Activated CD4-positive, CD25-positive, alpha-beta regulatory T cell treated with anti-CD3 and anti-CD28 coated beads, Interleukin-2, amount 50 U/mL, for 16 hours (primary cell): ENCODE measurements at places on chromosomes 3 and 15.

- DNase-seq, result no peak
Measured at GRCh38 chr15:85625856-85626255, 168.9 kb downstream of the KLHL25 start.

- no peak for DNase-seq
Measured at GRCh38 chr3:171388527-171388926, 71.7 kb downstream of the TNIK start.

DNA sequence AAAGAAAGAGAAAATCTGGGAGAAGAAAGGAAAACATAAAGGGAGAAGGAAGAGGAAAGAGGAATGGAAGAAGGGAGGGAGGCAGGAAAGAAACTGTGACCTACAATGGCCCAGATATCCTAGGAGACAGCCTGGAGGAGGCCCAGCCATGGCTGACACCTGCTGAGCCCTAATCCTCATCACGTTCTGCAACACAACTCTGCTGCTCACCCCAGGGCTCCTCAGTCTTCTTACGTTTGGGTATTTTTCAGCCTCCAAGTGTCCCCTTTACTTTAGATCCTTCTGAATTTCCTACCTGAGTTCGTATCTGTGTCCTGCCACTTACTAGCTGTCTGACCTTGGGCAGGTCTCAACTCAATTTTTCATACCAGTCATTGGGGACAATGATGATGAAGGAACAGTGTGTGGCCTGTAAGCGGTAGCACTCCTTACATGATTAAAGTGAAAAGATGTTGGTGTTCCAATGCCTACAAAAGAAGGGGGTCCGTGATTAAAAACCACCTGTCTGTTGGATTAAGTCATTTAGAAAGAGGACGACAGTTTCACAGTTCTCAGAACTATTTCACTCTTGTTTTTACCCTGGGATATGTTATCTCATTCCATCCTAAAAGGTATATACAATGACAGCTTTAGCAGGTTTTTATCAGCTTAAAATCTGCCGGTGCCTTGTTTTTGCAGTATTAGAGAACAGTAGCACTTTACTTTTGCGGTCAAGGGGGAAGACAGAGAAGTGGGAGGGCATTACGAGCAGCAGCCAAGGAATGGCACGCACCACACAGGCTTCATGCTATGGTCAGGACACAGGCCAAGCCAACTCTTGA lies 47.4 kb downstream of the CCR4 start:
- DNase-seq, result no peak

- no peak for DNase-seq
Measured at GRCh38 chr3:158912188-158912587, 110.3 kb downstream of the MFSD1 start.

- DNase-seq, result no peak
Measured at GRCh38 chr3:24476871-24477656, 17.6 kb downstream of the THRB start.

DNA sequence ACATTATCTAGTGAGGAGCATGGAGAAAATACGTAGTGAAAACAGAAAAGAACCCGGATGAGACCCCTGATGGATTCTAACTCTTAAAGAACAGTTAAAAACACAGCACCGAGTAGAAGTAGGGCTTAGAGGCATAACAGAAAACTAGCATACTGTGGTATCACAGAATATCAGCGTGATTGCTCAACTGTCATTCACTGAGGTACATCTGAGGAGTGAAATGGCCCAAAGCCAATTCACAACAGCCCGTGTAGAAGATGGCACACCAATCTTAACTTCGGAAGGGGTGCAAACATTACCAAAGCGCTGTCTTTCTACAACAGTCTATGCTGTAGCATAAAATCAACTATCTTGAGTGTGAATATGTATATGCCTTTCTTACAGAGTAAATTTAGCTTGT lies 1.8 kb downstream of the CLASP2 start:
- DNase-seq, result no peak

GRCh38 chr3:172562871-172563865 lies 39.9 kb upstream of the TNFSF10 start:
- DNase-seq, result no peak

DNA sequence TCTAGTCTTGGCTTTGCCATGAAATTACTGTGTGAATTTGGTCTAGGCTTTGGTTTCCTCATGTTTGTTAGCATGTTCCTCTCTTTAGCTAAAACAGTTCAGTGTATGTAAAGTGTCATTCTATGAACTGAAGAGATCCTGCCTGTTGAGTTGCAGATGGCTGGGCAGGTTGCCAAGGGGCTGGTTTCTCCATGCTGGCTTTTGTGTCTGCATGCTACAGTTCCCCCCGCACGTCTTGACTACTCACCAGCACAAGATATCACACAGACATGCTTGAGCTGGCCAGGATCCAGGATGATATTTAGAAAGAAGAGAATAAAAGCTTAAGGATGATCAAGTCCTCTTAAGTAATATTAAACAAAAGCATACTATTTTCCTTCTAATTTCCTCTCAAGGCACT lies 90.2 kb downstream of the CERS3 start:
- no peak for DNase-seq

DNA sequence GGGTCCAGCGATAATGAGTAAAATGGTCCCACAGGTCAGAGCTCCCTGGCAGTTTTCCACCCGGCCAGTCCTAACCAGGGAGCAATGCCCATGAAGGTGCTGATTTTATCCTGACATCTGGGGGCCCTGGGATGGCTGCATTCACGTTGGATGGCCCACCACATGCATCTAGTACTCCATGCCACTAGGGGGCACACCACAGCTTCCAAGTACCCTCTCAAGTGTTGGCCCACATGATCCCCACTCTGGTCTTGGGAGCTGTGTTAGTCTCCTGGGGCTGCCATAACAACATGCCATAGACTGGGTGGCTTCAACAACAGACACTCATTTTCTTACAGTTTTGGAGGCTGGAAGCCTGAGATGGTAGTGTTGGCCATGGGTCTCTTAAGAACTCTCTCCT lies 225.5 kb downstream of the SLCO3A1 start:
- DNase-seq, result no peak

- no peak for DNase-seq
Measured at GRCh38 chr15:90054618-90055097, 47.6 kb downstream of the IDH2 start.

DNA sequence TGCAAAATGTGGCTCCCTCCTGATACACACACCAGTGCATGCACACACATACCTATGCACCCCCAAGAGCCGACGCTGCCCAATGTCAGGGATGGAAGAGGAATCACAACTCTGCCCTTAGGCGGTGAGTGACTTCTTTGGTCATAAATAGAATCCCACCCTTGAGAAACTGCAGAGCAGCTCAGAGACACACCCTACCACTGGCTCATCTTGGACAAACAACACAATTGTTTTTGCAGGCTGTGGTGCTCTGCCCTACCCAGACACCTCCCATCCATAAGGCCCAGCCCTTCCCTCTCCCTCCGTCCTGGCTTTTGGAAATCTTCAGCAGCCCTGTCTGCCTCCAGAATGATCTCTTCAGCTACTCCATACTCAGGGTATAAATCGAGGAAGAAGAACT lies 73.8 kb upstream of the HRH1 start:
- DNase-seq, result no peak

DNA sequence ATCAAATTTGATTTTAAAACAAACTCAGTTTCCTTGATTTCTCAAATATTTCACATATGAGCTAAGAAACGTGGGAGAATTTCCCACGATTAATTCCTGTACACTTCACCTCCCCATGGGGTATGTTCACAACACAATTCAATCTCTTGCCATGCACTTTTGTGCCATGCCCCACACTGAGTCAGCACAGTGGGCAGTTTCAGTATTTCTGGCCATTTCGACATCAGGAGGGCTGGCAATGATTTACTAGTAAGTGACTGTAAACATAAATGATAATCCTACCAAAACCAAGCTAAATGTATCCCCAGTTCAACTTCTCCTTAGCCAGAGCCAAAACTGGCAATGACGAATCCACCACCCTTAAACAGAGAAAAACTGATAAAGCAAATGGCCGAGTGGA lies 293.6 kb downstream of the FGF12 start:
- no peak for DNase-seq

GRCh38 chr3:153291059-153291685 lies 129.1 kb downstream of the RAP2B start:
- no peak for DNase-seq

- DNase-seq, result no peak
Measured at GRCh38 chr3:144744473-144744872, 772.9 kb downstream of the DIPK2A start.

GRCh38 chr3:33299395-33300081 lies 22.3 kb downstream of the FBXL2 start:
- no peak for DNase-seq

DNA sequence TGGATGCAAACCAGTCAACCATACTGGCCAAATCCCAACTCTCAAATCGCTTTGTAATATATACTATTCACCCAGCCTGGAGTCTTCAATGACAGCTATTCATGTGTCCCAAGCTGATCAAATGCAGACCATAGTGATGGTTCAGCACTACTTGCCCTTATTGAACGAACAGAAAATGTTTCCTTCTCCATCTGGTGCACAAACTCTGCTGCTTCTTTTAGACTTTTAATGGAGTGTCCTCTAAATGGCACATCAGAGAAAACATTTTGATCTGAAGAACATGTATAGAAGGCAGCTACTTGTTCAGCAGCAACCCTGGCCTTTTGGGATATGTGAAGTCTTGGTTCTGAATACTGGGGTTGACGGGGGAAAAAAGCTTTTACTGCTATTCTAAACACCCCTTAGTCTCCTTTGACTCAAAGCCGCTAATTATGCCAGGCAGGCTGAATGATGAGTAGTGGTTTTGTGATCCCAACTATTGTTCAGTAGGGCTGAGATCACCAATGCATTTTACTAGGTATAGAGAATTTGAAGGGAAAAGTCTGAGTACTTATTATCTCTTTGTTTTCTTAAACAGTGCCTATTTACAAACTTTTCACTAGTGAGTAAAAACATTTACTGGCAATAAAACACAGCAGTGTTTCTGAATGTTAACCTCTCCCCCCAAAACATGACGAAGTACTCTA lies 781.2 kb downstream of the ROBO1 start:
- DNase-seq, result no peak

DNA sequence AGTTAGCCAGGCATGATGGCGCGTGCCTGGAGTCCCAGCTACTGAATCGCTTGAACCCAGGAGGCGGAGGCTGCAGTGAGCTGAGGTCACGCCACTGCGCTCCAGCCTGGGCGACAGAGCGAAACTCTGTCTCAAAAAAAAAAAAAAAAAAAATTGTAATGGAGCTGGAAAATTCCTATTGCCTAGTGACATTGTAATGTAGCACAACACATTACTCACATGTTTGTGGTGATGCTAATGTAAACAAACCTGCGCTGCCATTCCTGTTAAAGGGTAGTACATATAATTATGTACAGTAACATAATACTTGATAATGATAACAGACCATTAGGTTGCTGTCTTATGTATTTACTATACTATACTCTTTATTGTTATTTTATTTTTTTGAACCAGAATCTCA lies 39.1 kb downstream of the KNL1 start:
- DNase-seq, result no peak

- DNase-seq, result no peak
Measured at GRCh38 chr3:188006726-188007393, 147.1 kb upstream of the LPP start.

GRCh38 chr15:25778161-25778560 lies 85.0 kb downstream of the ATP10A start:
- no peak for DNase-seq

DNA sequence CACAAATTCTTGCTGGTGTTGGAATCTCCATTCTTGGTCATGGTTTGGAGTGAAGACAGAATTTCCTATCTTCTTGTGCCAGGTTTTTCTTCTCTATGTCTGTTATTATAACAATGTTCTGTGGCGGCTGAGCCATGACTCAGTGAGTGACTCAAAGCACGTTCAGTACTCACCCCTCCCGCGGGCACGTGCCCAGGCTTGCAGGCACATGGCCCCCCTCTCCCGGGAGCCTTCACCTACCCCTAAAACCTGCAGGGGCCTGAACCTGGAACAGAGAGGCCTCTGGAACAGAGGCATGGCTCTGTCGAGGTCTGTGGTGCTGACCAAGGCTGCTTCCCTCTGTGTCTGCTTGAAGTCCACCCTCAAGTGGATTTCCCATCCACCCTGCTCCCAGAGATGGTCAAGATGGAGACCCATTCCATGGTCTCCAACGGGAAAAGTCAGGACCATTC lies 27.6 kb downstream of the PLXNB1 start:
- DNase-seq, result no peak

DNA sequence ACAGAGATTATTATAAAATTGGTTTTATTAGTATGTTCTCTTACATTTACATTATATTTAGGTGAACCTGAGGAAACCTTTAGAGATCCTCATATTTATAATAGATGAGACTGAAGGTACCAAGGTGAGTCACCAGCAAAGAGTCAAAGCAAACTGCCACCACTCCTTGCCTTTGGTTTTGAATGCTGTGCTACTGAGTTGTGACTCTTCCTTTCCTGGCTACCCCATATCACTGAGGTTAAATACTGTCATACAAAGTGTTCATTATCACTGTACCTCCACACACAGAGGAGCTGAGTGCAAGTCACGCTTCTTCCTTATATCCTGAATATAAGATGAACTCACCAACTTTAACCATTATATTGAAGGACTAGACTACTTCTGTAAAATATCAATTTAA lies 168.2 kb downstream of the CBLB start:
- DNase-seq, result no peak

DNA sequence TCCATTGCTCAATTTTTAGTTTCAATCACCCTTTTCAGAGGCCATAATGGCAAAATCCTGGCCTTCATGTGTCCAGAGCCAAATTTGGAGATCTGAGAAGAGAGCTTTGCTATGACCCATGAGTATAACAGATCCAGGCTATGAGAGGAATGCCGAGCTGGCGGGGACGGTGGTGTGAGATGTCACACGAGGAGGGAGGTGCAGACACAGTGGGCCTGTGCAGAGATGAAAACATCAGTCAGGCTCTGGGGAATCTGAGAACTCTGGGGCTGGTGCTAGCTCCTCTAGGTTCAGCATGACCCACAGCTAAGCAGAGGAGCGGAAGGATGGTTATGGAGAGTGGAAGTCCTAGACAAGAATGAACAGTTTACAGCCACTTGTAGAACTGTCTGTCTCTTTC lies 398.3 kb upstream of the ATP10A start:
- no peak for DNase-seq

DNA sequence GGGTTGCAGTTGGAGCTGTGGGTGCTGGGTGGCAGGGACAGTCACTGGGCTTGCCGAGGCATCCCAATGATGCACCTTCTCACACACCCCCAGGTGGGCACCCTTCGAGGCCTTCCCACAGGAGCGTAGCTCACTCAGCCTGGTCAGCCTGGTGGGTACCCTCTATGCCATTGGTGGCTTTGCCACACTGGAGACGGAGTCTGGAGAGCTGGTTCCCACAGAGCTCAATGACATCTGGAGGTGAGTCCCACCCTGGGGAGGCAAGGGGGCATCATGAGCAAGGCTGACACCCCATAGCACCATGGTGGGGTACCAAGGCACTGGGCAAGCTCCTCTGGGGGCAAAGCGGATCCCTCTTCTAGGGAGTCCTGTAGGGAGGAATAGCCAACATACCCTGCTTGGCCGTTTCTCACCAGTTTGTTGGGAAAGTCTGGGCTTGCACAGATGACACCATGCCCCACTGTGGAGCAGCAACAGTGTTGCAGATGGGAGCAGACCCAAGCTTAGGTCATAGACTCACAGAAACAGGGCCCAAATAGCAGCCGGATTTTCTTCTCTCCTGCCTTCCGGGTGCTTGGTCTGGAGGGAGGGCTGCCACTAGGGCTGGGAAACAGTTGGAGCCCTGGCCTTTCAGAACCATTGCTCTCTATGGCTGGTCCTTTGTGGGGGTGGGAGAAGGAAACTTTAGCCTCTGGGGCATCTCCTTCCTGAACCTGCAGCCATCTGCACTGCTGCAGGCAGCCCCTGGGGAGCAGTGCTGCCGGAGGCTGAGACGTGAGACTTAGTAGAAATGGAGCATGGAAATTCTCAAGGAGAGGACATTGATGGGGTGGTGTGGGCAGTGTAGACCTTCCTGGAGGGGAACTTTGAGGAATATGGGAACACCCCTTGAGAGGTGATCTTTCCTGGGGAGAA lies 5.7 kb downstream of the KLHL40 start:
- DNase-seq, result no peak
